ENCODE measurements at places on chromosomes 6 and 20. TPM values are rescaled to one million over a fixed set of nuclear protein-coding genes. Genes with fewer than 3 reads are reported as not detected.

- peak overlapping the region; percentile 53 for H3K27ac ChIP-seq
- no peak for DNase-seq
- H3K27me3 ChIP-seq = peaks cover 8% of the 10 kb centered on the region
- H3K4me3 ChIP-seq = no peak overlapping the region
- no peaks in the 10 kb centered on the region for H3K36me3 ChIP-seq
- H3K4me1 ChIP-seq = peaks cover 3% of the 10 kb centered on the region
Measured at GRCh38 chr6:160121981-160122380, 366 bp downstream of the SLC22A1 start.

- no peak overlapping the region for H3K4me3 ChIP-seq
- no peaks in the 10 kb centered on the region for H3K27me3 ChIP-seq
- H3K27ac ChIP-seq = peak overlapping the region; percentile 29
- H3K36me3 ChIP-seq = no peaks in the 10 kb centered on the region
- H3K4me1 ChIP-seq = peaks cover 64% of the 10 kb centered on the region
Measured at GRCh38 chr6:156852147-156852857, 75.1 kb downstream of the ARID1B start.

DNA sequence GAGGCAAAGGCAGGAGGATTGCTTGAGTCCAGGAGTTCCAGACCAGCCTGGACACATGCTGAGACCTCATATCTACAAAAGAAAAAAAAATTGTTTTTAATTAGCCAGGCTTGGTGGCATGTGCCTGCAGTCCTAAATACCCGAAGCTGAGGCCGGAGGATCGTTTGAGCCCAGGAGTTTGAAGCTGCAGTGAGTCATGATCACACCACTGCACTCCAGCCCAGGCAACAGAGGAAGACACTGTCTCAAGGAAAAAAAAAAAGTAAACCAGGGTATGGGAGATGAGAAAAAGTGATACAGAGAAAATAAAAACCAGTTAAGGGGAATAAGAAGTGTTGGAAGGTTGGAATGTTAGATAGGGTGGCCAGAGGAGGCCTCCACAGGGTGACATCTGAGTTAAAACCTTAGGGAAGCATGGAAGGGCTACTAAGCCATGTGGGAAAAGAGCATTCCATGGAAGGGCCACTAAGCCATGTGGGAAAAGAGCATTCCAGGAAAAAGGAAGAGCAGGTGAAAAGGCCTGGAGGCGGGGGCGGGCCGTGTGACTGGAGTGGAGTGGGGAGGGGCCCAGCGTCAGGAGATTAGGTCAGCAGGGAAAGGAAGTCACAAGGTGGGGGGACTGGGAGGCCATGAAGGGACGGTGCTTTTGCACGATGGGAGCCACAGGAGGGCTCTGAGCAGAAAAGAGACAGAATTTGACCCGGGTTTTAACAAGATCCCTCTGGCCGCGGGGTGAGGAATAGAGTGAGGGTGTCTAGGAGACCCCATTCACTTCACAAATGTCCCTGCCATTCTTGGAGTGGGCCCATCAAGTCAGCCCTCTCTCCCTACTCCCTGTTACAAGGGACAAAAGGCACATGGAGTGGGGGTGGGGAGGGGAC is 18.3 kb downstream of the CPNE5 start:
- no peak overlapping the region for H3K4me3 ChIP-seq
- no peak overlapping the region for H3K27ac ChIP-seq
- H3K27me3 ChIP-seq = peaks cover 14% of the 10 kb centered on the region

- H3K27me3 ChIP-seq = no peaks in the 10 kb centered on the region
- DNase-seq = no peak
- H3K4me1 ChIP-seq = peaks cover 12% of the 10 kb centered on the region
- H3K27ac ChIP-seq = no peak overlapping the region
Measured at GRCh38 chr6:5215159-5215558, 45.6 kb downstream of the LYRM4 start.

DNA sequence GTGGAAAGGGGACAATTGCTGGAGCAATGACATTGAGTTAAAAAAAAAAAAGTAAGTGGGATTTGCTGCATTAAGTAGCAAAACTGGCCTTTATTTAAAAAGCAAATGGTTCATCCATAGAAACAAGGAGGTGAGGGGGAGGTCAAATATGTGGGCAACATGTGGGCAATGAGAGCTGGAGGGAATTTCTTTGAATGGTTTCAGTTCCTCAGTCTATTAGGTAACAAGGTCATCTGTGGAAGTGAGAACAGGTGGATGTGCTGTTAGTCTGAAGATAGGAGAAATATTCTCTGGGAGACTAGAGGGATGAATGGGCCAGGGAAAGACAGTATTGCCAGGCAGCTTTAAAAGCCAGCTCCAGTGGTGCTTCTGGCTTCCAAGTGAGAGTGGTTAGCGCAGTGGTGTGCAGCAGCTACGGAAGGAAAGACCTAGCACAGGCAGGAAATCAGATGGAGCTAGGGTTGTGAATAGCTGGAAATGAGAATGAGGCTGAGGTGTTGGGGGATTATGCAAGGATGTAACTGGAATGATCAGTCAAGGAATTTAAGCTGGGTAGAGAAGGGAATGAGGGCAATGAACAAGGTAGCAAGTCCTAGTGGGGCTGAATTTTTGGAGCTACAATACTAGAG is 727.6 kb downstream of the PTPRT start:
- no peak overlapping the region for H3K27ac ChIP-seq
- DNase-seq = no peak

- H3K27ac ChIP-seq = no peak overlapping the region
- no peak overlapping the region for H3K4me3 ChIP-seq
- DNase-seq = no peak
- peaks cover 4% of the 10 kb centered on the region for H3K4me1 ChIP-seq
Measured at GRCh38 chr20:35607003-35607735, 8.5 kb upstream of the SPAG4 start.

- H3K36me3 ChIP-seq = peaks cover 4% of the 10 kb centered on the region
- H3K4me1 ChIP-seq = peaks cover 17% of the 10 kb centered on the region
- H3K4me3 ChIP-seq = peak overlapping the region; percentile 47
- peak overlapping the region; percentile 73 for H3K27ac ChIP-seq
Measured at GRCh38 chr6:137487181-137487868, 6.9 kb downstream of the OLIG3 start.

The MUC22 gene
- total RNA-seq = not detected

The RTF2 gene
- total RNA-seq = 62.3 TPM

The RHAG gene
- not detected for total RNA-seq

The RNF182 gene
- total RNA-seq = 0.16 TPM

The HAO1 gene
- not detected for total RNA-seq

The PRKN gene
- total RNA-seq = 8.3 TPM

The EMILIN3 gene
- total RNA-seq = not detected

Data from T-helper 17 cell (primary cell).